ENCODE measurements at places on chromosomes 1 and 21. TPM values are rescaled to one million over a fixed set of nuclear protein-coding genes. Genes with fewer than 3 reads are reported as not detected.

DNA sequence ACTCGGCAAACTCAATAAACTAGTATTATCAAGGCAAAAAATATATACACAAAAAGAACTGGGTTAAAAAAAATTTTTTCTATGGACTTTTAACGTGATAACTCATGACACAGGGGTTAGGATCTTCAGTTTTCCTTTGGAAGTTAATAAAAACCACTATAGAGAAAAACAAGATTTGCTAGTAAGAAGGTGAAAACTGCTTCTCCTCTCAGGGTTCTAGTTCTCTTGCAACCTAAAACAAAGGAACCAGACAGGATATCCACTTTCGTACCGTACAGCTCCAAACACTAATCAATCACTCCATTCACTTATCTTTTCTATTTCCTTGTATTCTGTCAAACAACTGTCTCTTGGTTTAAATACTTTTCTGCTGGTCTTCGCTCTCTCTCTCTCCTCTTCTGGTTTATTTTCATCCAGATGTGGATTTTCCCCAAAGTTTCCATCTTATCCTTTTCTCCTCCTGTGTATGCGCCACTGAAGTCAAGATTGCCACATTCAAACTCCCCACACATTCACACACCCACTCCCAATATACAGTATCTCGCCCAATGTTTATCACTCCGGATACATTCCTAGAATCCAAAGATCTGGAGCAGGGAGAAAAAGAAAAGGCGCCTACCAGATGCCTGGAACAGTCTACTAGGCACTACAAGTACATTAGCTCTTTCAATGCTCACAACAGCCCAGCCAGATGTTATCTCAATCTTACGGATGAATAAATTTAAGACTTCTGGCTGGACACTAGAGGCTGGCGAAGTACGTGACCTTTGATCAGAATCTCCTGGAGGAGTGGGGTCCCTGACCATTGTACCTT is 775 bp upstream of the PRPF38B start:
- DNase-seq, result no peak

GRCh38 chr1:32240140-32240951 is 6.7 kb upstream of the FAM167B start:
- DNase-seq, result no peak

DNA sequence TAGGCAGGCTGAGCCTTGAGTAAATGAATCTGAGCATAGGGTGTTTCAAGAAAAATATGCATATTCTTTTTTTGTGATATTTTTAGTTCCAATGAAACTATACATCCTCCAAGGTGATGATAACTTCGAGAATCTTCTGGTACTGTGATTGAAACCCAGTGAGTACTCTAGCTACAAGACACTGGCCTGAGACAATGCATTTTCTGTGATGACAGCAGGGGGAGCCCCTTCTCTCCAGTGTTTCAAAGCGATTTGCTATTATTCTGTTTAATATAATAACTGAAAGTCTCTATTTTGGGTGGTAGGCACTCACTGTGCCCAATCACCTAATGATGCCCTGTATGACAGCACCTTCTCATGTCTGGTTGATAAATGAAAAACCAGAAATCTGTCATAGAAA is 12.1 kb downstream of the IRF2BP2 start:
- DNase-seq, result no peak

The FUCA1 gene
- 21.3 TPM for total RNA-seq

The RGS4 gene
- 39.9 TPM for total RNA-seq

The SSX2IP gene
- 18.2 TPM for total RNA-seq

All from mesothelial cell of epicardium (in vitro differentiated cells).